SK-MEL-5 (cell line): ENCODE measurements at places on chromosomes 7 and 10.

- DNase-seq = no peak
These were observed 4.5 kb upstream of the ZEB1 start for GRCh38 chr10:31314256-31315150.

DNA sequence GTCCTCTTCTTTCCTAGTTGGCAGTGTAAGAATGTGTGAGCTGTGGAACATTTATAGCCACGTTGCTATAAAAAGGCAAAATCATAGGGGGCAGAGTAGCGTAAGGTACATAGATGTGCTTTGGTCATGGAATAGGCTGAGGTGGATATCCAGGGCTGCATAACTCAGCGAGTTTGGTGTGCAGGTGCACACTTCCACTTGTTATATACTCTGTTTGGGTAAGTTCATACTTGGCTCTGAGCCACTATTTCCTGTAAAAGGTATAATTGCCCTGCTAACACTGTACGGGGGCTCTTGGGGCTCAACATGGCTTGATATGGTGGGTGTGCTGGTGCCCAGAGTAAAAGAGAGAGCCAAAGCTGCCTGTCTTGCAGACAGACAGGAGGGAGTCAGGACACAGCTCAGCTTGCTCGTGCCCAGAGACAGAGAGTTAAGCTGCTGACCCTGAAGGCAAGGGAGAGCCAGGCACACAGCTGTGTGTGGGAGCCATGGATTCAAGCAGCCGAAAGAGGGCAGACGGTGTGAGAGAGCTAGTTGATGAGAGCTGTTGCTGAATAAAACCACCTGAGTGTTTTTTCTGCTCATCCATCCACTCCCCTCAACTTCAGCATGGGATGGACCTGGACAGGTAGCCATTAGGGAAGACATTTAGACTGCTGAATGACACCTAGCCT, 126.7 kb downstream of the DKK1 start:
- DNase-seq = peak; percentile 65

DNA sequence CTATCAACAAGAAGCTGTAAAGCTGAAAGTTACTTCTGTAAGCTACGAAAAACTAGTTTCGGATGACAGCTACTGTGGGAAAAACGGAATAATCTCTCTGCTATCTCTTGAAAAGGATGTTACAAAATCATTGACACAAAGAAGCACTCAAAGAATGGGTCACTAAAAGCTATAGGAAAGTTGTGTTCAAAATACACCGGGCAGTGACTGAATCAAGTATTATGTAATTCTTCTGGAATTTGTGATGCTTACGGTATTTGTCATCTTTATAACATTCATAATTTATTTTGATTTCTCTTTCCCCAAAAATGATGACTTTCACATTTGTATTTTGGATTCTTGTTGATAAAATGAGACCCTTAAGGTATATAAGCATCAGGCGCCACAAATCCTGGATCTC, 112.1 kb upstream of the KLF6 start:
- no peak for DNase-seq

DNA sequence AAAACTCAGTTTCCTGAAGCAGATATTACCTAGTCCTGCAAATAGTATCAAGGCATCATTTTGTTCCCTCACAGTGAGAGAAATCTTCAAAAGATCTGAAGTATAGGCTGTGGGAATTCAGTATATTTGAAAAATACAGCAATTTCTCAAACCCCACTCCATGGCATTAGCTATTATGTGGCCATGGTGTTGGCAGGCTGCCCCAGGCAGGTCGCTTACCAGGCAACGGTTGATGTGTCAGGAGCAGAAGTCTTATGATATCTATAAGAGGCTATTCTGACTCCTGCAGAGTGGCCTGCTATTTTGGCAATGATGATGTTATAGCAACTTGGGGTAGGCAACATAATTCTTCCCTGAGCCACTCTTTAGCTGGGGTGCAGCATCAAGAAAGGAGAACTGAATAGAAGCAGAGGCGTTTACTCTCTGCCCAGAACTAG, 187.9 kb downstream of the PLXDC2 start:
- no peak for DNase-seq

DNA sequence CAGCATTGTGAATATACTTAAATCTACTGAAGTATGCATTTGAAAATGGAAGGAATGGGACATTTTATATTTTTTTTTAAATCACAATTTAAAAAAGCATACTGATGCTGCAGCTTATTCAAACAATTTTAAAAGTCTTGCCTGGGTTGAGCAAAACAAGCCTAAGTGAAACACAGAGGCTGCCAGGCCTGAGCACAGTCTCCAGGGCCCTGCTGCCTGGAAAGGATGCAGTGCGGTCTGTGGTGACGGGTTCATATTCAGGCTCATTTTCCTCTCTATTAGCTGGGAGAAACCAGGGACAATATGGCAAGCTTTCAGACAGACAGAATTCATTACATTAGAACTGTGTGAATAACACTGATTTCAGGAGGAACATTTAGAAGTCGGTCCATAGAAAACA, 251.9 kb downstream of the COBL start:
- no peak for DNase-seq

GRCh38 chr7:30866939-30867338, 44.7 kb upstream of the AQP1 start:
- DNase-seq = no peak

DNA sequence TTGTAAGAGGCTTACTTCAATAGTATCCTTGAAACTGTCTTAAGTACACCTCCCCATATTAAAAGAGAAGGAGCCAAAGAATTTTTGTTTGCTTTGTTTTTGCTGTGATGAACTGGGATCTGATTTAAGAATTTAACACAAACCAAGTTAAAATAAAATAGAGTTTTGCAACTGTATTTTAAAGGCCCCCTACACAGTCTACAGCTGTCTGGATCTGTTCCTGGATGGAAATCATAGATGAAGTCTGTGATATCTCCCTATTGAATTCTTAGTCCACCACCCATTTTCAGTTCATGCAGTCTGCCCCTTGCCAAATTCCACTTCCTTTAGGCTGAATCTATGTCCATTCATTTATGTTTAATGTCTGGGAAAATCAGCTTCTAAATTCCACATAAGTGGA, 169.8 kb upstream of the MEOX2 start:
- DNase-seq = no peak

- DNase-seq = no peak
These were observed 45.9 kb downstream of the INPP5A start for GRCh38 chr10:132583456-132583855.

- DNase-seq = no peak
These were observed 34.8 kb downstream of the DNAJB9 start for GRCh38 chr7:108604307-108605077.

- peak; percentile 47 for DNase-seq
These were observed 296.9 kb upstream of the DGKB start for GRCh38 chr7:15199482-15199881.

GRCh38 chr7:12210179-12211053, 678 bp upstream of the TMEM106B start:
- DNase-seq = no peak

- peak; percentile 44 for DNase-seq
These were observed 179.7 kb upstream of the BET1 start for GRCh38 chr7:94183891-94184290.

DNA sequence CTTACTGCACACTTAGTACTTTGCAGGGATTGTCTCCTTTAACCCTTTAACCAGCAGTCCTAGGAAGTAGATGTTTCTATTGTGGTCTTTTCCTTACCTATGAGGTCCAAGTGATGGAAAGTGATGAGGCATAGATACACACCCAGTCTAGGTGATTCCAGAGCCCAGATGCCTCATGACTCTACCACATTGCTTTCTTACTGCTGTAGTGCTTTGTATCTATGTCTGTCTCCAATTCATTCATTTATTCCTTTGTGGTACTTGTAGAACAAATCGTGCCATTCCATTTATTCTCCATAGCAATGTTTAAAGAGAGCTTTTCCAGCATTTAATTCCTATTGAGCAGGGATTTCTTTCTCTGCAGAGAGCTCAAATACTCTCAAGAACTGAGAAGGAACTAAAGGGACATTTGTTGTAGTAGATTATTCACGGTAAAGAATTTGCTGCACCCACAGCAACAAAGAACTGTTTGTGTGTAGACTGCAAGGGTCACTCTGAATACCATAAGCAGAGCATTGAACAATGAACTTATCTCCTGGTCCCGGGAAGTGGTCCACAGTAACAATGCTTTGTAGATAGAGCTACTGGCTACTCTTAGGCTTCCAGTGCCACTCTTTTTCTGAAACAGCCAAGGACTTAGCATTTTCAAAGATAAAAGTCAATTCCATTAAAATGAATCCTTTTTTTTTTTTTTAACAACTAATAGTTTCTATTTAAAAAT, 337.0 kb downstream of the PTEN start:
- peak; percentile 84 for DNase-seq

DNA sequence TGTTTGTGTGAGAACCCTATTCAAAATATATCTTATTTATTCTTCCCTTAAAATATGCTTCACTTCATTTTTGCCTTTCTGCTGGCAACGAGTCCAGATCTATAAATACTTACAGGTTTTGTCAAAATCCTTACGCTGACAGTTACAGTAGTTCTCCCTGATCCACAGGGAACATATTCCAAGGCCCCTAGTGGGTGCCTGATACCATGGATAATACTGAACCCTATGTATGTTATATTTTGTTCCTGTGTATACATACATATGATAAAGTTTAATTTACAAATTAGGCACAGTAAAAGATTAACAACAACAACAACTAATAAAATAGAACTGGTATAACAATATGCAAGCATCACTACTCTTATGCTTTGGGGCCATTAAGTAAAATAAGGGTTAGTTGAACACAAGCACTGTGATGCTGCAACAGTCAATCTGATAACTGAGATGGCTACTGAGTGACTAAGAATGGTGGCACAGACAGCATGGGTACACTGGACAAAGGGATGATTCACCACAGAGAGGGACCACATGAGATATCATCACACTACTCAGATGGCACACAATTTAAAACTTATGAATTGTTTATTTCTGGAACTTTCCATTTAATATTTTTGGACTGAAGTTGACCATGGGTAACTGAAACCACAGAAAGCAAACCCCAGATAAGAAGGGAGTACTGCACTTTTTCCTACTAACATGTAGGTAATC, 29.4 kb upstream of the PCGF5 start:
- DNase-seq = peak; percentile 39

DNA sequence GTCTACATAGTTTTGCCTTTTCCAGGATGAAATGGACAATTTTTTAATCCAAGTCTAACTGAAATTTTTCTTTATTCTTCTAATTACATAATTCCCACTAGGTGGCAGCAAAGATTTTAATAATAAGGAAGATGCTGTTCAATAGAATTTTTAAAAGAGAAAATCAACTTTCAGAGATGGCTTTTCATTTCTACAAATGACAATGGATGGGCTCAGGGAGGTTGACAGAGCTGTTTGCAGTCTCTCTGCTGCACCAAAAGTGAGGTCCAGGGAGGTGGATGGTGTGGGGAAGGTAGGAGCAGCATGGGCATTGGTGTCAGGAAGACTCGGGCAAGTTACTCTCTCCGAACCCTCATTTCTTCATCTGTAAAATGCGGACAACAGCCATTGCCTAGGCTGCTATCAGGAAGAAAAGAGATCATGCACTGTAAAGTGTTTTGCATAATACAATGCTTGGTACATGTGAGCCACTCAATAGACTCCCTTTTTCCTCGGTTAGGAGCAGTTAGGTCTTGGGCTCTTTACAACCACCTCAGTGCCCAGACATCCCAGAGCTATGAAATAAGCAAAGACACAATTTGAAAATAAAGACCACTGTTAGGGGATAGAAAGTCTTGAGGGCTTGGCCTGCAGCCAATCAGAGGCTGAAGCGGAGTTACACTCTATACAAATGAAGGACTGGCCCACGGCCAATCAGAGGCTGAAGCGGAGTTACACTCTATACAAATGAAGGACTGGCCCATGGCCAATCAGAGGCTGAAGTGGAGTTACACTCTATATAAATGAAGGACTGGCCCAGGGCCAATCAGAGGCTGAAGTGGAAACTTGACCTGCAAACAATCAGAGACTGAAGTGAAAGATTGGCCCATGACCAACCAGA, 107.1 kb downstream of the ABLIM1 start:
- DNase-seq = peak; percentile 50

DNA sequence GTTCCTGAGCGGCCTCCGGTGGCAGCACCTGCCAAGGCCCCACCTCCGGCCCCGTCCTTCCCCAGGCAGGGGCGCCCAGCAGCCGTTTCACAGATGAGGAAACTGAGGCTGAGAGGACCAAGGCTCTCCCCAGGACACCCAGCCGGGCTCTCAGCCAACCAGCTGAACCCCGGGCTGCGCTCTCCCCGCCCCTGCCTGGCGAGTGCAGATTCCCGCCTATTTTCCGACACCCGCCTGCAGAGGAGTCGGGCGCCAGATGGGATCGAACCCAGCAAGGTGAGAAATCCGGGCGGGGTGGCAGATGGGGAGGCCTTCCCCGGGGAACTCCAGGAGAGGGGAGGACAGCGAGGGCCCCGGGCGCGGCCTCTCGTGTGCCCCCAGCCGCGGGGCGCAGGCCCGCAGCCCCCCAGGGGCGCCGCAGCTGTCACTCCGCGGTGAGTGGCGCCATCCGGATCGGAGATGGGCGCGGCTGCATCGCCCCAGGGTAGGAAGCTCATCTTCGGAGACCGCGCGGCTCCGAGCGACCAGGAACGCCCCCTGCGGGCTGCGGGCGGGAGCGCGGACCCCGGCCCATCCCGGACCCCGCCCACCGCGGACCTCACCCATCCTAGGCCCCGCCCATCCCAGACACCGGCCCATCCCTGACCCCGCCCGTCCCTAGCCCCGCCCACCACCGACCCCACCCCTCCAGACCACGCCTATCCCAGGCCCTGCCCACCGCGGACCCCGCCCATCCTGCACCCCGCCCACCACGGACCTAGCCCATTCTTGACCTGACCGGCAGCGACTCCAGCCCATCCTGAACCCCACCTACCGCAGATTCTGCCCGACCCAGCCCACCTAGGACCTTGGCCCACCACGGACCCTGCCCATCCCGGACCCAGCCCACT, 90.3 kb downstream of the MICALL2 start:
- peak; percentile 66 for DNase-seq

- no peak for DNase-seq
These were observed 276.1 kb upstream of the NEBL start for GRCh38 chr10:21172930-21173801.

DNA sequence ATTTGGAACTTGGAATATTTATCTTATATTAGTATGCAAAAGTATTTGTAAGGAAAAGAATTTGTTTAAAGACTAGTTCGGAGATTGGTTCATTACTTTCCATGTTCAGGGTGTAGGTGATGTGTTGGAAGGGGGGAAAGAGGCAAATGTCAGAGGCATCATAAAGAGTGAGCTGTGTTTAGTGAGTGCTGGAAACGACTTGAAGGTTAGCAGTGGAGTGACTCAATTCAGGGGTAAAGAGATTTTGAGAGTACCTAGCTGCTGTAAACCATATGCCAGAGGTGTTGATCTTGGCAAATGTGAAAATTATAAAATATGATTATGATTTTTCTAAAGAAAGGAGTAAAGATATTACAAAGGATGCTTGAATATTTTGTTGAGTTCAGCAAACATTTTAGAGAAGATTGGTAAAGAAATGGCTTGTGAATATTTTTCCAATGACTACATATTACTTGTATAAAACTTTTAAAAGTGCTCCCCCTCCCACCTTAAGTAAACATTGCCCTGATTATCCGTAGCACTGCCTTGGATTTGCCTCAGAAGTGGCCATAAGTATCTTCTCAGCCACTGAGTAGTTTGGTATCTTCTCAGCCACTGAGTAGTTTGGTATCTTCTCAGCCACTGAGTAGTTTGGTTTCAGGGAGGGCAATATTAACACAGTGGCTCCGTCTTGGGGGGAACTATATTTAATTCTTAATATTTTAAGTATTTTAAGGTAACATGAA, 51.5 kb downstream of the ZNRF2 start:
- no peak for DNase-seq
